ENCODE measurements at places on chromosomes 1 and 21. TPM values are rescaled to one million over a fixed set of nuclear protein-coding genes. Genes with fewer than 3 reads are reported as not detected.

DNA sequence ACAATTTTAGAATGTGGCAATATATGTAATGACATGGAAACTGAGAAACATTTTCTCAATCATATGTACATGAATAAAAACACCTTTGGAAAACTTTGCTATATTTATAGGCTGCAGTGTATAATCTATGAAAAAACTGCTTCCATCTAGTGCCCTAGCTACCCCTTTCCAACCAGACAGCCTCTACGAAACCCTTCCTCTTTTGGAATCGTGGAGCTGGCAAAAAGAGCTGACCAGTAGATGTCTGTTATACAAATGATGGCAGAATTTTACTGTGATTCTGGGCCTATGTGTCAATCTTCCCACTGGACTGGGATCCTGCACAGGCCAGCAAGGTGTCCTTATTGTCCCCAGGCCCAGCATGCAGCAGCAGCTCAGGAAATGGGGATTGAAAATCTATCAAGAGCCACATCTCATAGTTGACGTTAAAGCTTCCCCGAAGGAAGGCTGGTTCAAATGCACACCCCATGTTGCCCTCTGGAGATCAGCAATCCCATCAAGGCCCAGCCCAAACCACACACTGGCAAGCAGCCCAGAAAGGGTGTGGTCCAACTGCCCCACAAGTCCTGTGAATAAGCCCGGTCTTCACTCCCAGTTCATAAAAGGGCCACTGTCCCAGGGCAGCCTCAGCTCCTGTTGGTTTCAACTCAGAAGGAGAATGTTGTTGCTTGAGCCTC is 8.8 kb upstream of the FAM20B start:
- no peaks in the 10 kb centered on the region for H3K4me1 ChIP-seq
- no peaks in the 10 kb centered on the region for H3K36me3 ChIP-seq

GRCh38 chr1:99548943-99549605 is 96.8 kb upstream of the PALMD start:
- no peak overlapping the region for H3K27ac ChIP-seq
- H3K4me3 ChIP-seq: no peak overlapping the region
- no peaks in the 10 kb centered on the region for H3K27me3 ChIP-seq
- H3K4me1 ChIP-seq: no peaks in the 10 kb centered on the region

DNA sequence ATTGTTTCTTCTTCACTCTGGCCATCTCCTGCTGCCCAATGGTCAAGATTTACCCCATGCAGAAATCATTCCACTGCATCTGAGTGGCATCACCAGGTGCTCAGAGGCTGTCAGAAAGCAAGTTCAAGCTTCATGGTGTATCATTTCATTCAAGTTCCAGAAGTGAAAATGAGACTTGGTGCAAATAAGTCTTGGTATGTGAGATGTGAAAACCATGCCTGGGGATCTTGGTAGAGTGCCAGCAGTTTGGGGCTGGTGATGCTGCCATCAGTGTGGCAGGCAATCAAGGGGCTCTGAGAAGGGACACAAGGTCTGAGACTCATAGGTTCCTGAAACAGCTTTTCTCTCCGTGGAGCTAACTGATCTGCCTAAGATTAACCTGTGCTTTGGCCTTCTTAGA is 52.0 kb downstream of the CD2 start:
- H3K4me3 ChIP-seq: no peak overlapping the region
- H3K27ac ChIP-seq: no peak overlapping the region
- no peaks in the 10 kb centered on the region for H3K36me3 ChIP-seq
- no peaks in the 10 kb centered on the region for H3K27me3 ChIP-seq
- DNase-seq: no peak

GRCh38 chr1:201019321-201019977 is 4.1 kb downstream of the KIF21B start:
- H3K27ac ChIP-seq: no peak overlapping the region
- H3K36me3 ChIP-seq: no peaks in the 10 kb centered on the region
- H3K27me3 ChIP-seq: no peaks in the 10 kb centered on the region
- no peaks in the 10 kb centered on the region for H3K4me1 ChIP-seq
- H3K4me3 ChIP-seq: no peak overlapping the region
- DNase-seq: peak; percentile 80

DNA sequence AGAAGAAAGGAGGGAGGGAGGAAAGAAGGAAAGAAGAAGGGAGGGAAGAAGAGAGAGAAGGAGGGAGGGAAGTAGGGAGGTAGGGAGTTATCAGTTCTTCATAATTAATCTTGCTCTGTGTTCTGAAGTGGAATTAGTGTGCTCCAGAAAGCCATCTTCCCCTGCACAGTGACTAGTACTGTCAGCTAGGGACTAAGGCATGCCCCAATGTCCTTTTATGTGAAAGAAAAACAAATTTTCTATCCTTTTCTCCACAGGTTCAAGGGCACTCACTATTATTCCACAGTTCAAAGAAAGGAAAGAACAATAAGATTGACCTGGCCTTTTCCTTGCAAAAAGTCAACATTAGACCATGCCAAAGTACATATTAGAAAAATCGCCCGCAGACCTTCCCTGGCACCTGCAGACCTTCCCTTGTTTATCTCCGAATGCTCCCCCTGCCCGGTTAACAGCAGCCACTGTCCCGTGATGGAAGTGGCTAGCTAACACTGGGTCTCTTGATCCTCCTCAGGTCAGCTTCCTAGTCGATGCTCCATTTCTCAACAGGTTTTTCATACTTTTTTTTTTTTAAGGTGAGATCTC is 107.2 kb upstream of the EDEM3 start:
- DNase-seq: no peak
- H3K4me1 ChIP-seq: peaks cover 6% of the 10 kb centered on the region
- H3K27me3 ChIP-seq: no peaks in the 10 kb centered on the region
- no peak overlapping the region for H3K27ac ChIP-seq
- no peaks in the 10 kb centered on the region for H3K36me3 ChIP-seq

GRCh38 chr1:201414051-201414738 is 7.3 kb downstream of the TNNI1 start:
- H3K36me3 ChIP-seq: no peaks in the 10 kb centered on the region
- H3K4me1 ChIP-seq: no peaks in the 10 kb centered on the region
- no peak overlapping the region for H3K4me3 ChIP-seq
- H3K27me3 ChIP-seq: no peaks in the 10 kb centered on the region
- no peak overlapping the region for H3K27ac ChIP-seq
- DNase-seq: peak; percentile 61

- H3K27me3 ChIP-seq: no peaks in the 10 kb centered on the region
- no peak overlapping the region for H3K4me3 ChIP-seq
- no peaks in the 10 kb centered on the region for H3K36me3 ChIP-seq
These were observed 143.0 kb downstream of the MRPL39 start for GRCh38 chr21:25464275-25464674.

- no peak for DNase-seq
- H3K27ac ChIP-seq: no peak overlapping the region
- peaks cover 3% of the 10 kb centered on the region for H3K4me1 ChIP-seq
- no peak overlapping the region for H3K4me3 ChIP-seq
These were observed 67.1 kb downstream of the UBE2T start for GRCh38 chr1:202274611-202275010.

- no peaks in the 10 kb centered on the region for H3K27me3 ChIP-seq
- H3K4me1 ChIP-seq: no peaks in the 10 kb centered on the region
- DNase-seq: no peak
These were observed 11.0 kb downstream of the RPTN start for GRCh38 chr1:152148051-152148450.

TRIM17 gene
- 0.62 TPM for total RNA-seq

FAM131C gene
- not detected for total RNA-seq

IL6R gene
- 16.5 TPM for total RNA-seq

PTAFR gene
- 10.4 TPM for total RNA-seq
